ENCODE measurements at places on chromosomes 11 and 22.
A peak's percentile ranks its signal among the peaks of the same experiment; 100 is the strongest.

GRCh38 chr11:8698917-8699441 is 16.4 kb downstream of the RPL27A start:
- DNase-seq = no peak

DNA sequence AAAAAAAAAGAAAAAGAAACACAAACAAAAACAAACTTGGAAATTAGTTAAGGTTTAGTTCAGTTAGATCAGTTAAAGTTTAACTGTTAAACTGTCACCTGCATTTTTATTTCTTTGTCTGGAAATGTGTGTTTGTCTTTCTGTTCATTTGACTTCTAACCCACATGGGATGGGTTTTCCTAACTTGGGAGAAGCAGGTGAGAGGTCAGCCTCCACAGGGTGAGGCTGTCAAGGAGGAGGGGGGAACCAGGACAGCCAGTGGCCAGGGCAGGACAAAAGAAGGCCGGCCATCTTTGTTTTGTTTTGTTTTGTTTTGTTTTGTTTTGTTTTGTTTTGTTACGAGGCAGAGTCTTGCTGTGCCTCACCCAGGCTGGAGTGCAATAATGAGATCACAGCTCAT is 13.4 kb upstream of the GCAT start:
- no peak for DNase-seq

GRCh38 chr11:94583213-94583865 is 16.2 kb downstream of the PIWIL4 start:
- DNase-seq = no peak

DNA sequence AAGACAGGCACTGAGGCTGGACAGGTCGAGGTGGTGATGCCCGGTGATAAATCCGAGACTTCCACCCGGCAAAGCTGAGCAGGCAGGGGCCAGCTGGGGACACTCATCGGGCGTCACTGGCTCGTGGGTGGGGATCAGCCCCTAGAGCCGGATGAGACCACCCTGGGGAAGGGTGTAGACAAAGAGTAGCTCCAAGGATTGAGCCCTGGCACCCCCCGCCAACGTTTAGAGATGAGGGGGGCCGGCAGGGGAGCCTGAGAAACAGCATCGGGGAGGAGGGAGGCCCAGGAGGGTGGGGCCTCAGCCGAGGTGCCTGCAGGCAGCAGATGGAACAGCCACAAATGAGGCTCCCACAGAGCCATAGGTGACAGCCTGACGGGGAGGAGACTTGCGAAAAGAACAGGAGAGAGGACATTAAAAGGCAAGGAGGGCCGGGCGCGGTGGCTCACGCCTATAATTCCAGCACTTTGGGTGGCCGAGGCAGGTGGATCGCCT is 27.4 kb upstream of the CBX7 start:
- no peak for DNase-seq

- DNase-seq = peak; percentile 24
Measured at GRCh38 chr11:9273376-9274336, 8.5 kb upstream of the DENND5A start.

GRCh38 chr11:61121917-61122316 is 19.6 kb downstream of the CD5 start:
- DNase-seq = no peak

DNA sequence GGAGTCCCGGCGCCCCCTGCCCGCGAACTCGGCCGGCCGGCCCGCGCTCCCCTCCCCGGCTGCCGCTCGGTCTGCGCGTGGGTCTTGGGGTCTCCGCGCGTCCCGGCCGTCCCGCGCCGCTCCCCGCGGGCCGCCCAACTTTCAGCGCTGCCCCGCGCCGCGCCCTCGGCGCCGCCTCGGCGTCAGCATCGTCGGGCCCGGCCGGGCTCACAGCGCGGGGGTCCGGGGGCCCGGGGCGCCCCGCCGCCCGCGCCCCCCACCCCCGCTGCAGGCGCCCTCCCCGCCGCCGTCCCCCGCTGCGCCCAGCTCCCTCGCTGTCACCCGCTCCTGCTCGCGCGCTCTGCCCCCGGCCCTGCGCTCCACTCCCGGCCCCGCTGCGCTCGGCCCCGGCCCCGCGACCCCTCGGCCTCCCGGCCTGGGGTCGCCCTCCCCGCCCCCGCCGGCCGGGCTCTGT is at the start of gene KCNJ4:
Gene KCNJ4, minus strand, starts transcription at position 124 of the 454 bp plus-strand sequence. CDS start 27,067 bp downstream, outside the sequence.
- DNase-seq = no peak

GRCh38 chr11:34855754-34856095 is 60.5 kb downstream of the APIP start:
- DNase-seq = no peak

DNA sequence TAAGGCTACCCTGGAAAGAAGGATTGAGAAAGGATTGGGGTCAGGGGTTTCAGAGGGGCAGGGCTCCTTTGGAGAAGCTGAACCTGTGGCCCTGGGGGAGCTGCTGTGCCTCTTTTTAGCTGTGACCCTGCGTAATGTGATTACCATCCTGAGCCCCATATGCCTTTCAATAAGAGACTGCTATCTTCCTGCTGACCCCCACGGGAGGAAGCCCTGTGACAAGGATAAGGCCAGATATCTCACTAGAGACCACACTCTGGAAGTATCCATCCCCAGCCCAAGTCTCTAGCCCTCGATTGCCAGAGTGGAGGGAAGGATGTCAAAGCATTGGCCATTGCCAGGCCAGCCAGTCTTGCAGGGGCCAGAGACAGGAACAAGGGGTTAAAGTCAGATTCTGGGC is 4.8 kb upstream of the SLC39A13 start:
- no peak for DNase-seq

GRCh38 chr11:113261709-113262475 is 52.5 kb upstream of the TTC12 start:
- DNase-seq = peak; percentile 19

DNA sequence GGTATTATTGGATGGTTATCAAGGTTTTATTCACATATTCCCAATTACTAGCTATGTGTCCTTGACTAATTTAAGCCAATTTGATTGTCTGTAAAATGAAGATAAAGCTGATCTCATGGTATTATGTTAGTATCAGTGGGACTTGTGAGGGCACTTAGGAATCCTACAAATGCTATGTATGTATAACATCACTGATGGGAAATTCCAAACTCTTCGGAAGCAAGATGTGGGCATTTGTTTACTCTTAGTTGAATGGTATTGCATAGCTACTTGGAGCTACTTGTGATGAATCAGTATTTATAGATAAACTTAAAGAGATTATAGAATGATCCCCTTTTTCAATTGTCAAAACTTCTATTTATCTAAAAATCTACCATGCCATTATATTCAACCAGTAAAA is 239.9 kb downstream of the CNTN5 start:
- peak; percentile 11 for DNase-seq

GRCh38 chr11:1840780-1841480 is 2.1 kb downstream of the TNNI2 start:
- DNase-seq = no peak

DNA sequence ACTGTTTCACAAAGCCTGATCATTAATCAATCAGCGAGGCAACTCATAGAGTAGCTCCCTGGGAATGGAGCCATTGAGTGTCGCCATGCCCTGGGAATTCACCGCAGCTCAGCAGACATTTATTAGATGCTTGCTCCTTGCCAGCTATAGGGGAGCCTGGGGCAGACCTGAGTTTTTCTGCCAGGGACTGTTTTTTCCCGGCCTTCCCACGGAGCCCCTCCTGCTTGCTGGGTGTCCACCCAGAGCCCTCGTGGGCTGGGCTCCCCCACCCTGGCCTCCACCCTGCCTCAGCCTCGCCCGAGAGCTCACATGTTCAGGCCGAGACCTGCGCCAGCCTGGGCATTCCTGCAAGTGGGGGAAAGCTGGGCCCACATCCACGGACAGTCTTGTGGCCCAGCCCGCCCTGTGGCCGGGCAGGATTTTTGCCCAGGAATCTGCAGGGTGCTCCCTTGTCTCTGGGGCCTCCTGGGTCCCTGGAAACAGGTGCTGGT is 64.9 kb downstream of the SMIM38 start:
- DNase-seq = no peak

DNA sequence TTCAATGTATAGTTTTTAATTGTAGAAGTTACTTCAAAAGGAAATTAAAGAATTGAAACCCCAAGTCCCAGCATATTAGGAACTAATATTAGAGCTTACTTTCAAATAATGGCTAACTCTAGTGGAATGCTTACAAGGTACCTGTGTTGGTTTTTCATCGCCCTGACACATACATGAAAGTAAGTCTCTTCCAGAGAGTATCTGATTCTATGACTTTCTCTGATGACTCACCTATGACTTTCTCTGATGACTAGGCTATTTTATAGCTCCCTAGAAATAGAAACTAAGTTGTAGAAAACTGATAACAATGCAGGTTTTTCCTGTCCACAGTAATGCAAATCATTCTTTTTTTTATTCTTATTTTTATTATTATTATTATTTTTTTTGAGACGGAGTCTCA is 33.6 kb upstream of the MMP7 start:
- peak; percentile 75 for DNase-seq

DNA sequence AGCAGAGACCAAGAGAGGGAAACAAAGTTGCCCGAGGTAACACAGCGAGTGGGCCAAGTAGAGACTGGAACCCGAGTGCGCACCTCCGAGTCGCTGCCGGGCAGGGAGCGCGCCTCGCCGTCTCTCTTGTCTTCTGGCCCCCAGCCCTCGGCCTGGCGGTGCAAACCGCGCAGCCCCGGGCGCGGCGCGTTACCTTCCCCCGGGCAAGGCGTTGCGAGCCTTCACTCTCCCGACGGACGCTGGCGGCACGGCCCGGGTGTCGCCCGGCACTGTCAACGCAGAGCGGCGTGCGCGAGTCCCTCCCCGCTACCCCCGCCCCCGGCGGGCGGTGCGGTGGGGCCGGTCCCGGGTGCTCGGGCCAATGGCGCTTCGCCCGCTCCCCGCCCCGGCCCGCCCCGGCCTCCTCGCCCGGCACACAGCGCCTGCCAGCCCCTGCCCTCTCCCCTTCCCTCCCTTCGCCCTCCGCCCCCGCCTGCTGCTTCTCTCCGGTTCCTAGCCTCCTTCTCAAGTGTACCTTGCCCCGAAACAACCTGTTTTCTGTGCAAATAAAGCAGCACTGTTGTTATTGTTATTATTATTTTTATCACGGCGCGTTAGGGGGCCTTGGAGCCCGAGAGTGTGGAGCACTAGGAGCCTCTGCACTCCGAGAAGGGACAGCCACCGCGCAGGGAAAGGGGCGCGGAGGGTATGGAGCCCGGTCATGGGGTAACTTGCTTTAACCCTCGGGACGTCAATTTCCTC is at the start of gene SYTL2:
Gene SYTL2, minus strand, starts transcription at position 271 of the 741 bp plus-strand sequence. CDS start 53,416 bp downstream, outside the sequence.
- peak; percentile 78 for DNase-seq

GRCh38 chr11:12430954-12431595 is 53.7 kb downstream of the PARVA start:
- peak; percentile 87 for DNase-seq

GRCh38 chr11:75272821-75273301 is 32.3 kb downstream of the TPBGL start:
- DNase-seq = no peak

DNA sequence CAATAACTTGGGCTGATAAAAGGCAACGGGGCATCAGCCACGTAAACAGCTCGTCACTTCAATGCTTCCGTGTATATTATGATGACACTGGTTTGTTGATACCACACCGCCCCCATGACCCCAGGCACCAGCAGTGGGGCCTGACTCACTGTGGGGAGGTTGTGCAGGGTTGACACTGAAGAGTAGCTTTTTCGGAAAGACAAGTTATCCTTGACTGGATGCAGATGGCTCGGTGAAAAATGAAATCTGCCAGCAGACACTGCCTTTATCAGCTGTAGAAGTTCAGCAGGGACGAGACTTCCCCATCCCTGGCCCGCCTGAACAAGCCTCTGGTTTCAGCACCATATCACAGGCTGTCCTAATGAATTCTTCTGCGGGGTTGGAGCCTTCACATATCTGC is 55.6 kb downstream of the WT1 start:
- DNase-seq = no peak

DNA sequence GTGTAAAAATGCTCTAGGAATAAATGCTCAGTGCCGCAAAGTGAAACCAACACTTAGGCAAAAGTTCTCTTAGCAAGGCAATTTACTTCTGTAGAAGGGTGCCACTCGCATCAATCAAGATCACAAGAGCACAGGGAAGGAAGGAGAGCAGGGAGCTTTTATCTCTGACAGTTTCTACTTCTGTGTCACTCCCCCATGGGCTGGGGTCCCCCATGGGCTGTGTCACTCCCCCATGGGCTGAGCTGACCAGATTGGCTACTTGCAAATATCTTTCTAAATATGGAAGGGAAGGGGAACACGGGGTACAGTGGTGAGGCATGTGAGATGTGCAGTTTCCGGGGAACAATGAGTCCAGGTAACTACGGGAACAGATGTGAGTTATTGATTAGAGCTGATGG is 397 bp downstream of the OR52N2 start:
- no peak for DNase-seq

DNA sequence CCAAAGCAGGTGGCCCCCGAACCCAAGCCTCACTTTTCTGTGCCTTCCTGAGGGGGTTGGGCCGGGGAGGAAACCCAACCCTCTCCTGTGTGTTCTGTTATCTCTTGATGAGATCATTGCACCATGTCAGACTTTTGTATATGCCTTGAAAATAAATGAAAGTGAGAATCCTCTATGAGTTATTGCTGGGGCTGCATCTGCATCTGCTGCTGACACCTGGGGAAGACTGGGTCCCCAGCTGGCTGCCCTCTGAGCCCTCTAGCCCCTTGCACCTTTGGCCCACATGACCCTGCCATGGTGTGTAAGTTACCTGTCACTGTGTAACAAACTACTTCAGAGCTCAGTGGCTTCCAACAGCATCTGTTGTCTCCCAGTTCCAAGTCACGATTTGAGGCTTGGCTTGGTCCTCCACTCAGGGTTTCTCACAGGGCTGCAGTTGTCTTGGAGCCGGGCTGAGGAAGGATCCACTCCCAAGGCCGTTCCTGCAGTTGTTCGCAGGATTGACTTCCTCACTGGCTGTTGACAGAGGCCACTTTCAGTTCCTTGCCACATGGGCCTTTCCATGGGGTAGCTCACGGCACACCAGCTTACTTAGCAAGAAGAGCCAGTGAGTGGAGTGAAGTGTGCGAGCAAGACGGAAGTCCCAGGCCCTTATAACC is 13.5 kb upstream of the UVRAG start:
- no peak for DNase-seq

DNA sequence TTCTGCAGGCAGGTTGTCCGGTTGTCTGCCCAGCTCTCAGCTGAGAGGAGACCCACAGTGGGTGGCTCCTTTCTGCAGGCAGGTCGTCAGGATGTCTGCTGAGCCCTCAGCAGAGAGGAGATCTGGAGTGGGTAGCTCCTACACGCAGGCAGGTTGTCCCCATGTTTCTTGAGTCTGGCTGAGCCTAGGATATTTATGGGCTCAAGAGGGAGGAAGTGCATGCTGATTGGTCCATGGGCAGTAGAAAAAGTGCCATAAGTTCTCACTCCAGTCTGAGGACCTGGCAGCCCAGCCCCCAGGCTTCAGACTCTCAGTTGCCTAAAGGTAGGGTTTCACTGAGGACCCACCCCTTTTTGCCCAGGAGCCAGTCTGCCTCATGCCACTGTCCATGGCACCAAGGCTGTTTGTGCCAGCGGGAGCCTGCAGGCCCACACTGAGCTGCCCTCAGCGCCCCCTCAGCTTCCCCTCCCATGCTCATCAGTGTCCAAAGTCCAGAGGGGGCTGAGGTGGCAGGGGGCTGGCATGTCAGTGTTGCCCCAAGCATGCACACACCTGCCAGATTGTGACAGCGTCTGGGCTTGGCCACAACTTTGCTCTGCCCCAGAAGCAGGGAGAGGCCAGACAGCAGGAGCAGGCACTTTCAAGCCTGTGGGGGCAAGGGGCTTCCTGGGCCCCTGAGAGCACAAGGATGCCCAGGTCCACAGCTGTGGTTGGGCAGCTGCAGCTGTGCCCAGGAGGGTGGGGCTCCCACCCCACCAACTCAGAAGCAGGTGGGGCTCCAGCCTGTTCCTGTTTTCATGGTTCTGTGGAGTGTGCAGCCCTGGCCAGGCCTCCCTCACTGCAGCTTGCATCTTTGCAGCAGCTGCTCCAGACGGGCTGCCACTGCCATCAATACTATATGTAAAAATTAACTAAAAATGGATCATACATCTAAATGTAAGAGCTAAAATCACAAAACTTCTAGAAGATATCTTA is 3.8 kb upstream of the RNF141 start:
- no peak for DNase-seq

GRCh38 chr22:37411655-37412054 is 15.6 kb downstream of the ELFN2 start:
- DNase-seq = no peak

Data from EL (cell line).